A673 (cell line): ENCODE measurements at places on chromosomes 13 and 19. TPM values are rescaled to one million over a fixed set of nuclear protein-coding genes. Genes with fewer than 3 reads are reported as not detected.

SBK2 gene
- not detected in 2 replicates for total RNA-seq

ZNF730 gene
- total RNA-seq, result 7.6 and 8.7 TPM in 2 replicates

DNA sequence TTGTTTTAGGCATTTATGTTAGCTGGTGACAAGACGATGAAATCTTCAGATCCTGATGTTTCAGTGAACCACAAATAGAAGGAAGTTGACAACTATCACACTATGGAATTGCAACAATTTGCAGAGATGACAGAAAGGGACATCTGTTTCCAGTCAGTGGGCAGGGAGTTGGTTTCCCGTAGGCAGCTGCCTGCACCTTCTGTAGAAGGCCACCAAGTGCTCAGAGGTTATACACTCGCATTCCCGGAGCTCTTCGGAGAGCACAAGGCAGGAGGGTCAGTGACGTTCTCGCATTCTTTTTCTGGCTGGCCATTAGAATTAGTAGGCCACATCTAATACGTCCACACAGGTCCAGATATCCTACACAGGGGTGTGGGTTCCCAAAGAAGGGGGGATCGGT lies 129.4 kb downstream of the SHISA2 start:
- no peak for DNase-seq

GRCh38 chr13:38103851-38104250 lies 234.3 kb upstream of the TRPC4 start:
- DNase-seq, result no peak

- DNase-seq, result no peak
Measured at GRCh38 chr19:10991521-10992081, 30.8 kb downstream of the SMARCA4 start.

- DNase-seq, result no peak
Measured at GRCh38 chr13:106602178-106602577, 34.2 kb upstream of the ARGLU1 start.

GRCh38 chr13:75417656-75418055 lies 64.3 kb downstream of the TBC1D4 start:
- DNase-seq, result no peak
